Caco-2 (cell line): ENCODE measurements at places on chromosomes 16 and 17.
A peak's percentile ranks its signal among the peaks of the same experiment; 100 is the strongest.

DNA sequence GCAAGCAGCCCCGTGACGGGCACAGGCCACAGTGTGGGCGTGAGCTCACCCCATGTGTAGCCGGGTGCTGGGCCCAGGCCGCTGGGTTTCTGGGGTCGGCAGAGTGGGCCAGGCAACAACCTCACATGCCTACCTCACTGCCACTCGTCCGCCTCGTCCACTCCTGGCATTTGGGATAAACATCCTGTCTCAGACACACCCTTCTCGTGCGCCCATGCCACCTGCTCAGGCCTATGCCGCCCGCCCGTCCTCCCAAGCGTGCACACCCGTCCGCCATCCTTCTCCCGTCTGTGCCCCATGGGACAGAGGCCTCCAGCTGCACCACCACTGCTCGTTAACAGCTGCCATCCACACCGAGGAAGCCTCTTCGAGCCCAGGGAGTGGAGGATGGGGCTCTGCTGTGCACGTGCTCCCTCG lies 64.3 kb downstream of the KLHDC4 start:
- no peak for DNase-seq

GRCh38 chr16:30641378-30641982 lies 9.3 kb upstream of the PRR14 start:
- no peak for DNase-seq

- no peak for DNase-seq
Measured at GRCh38 chr16:3800019-3800418, 80.5 kb downstream of the CREBBP start.

GRCh38 chr17:40461732-40462342 lies 18.6 kb downstream of the IGFBP4 start:
- no peak for DNase-seq

DNA sequence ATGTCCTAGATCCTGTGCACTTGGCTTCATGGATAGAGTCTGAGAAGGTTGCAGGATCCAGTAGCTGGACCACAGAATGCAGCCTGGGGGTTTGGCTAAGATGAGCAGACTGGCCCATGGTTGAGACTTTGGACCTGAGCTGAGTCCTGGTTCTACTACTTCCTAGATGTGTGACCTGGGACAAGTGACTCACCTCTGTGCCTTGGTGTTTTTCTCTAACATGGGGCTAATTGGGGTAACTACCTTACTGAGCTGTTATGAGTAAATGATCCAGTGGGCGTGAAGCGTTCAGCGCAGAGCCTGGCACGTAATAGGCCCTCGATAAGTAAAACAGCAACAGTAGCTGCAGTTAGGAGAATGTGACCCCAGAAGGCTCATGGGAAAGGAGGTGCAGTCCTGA lies 38.8 kb downstream of the SNX20 start:
- no peak for DNase-seq

- DNase-seq, result no peak
Measured at GRCh38 chr17:42112552-42113176, at the start of gene DHX58. TSS of gene DHX58 (minus strand) at chr17:42112714. CDS start at chr17:42111892, 822 bp downstream.

DNA sequence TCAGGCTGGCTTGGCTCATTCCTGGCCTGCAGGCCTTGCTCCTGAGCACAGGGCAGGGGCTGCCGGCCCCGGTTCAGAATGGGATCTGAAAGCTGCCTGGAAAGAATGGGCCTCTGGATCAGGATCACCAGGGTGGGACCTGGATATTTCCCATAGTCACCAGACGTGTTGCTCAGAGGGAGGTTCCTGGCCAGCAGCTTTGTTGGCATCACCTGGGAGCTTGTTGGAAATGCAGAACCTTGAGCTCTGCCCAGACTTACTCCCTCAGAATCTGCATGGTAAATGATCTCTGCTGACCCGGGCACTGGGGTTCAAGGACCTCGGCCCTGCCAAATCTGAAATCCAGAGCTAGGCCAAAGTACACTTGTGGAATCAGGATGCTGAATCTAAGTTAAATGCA lies 29.5 kb upstream of the MED9 start:
- DNase-seq, result no peak

- DNase-seq, result no peak
Measured at GRCh38 chr16:87486713-87487247, 6.0 kb downstream of the ZCCHC14 start.

DNA sequence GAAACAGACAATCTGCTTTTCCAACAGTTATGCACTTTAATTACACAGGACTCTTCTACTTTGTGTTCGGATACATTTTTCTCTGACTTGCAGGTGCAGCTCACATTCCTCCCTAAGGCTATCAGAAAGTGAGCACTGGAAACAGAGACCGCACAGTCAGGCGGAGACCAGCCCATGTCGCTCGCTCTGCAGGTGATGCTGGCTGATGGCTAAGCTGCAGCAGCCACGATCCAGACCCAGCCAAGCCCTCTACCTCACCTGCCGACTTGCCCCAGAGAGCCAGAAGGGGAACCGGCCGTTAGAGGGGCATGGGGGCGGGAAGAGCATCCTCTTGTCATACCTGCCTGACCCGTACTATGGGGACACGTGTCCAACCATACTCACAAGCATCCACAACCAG lies 33.8 kb downstream of the MAP1LC3B start:
- DNase-seq, result no peak

GRCh38 chr16:71883168-71883848 lies 674 bp downstream of the ZNF821 start:
- DNase-seq, result peak; percentile 69

- no peak for DNase-seq
Measured at GRCh38 chr16:17354141-17354601, 116.6 kb downstream of the XYLT1 start.

- DNase-seq, result no peak
Measured at GRCh38 chr17:38740806-38741205, 7.3 kb downstream of the PCGF2 start.

DNA sequence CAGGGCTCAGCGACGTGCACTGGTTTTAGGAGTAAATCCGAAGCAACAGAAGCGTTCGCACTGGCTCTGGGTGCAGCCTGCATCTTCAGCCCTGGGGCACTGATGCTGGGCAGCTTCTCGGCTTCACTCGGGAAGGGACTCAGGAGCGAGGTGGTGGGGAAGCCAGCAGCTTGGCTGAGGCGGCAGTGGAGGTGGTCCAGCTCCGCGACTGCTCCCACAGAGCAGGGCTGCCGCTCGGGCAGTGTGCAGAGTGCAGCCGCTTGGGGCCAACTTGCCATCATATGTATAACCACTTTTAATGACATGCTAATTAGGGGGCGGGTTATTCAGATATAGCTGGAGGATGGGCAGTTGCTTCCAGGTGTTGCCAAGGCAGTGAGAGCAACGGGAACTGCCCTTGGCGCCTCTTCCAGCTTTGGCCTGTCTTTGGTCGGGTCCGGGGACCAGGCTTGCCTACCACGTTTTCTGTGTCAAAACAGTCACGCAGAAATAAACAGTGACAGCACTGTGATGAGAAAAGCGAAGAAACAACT lies 26.7 kb downstream of the METRNL start:
- no peak for DNase-seq

- DNase-seq, result no peak
Measured at GRCh38 chr16:8530752-8531384, 59.4 kb downstream of the TMEM114 start.

DNA sequence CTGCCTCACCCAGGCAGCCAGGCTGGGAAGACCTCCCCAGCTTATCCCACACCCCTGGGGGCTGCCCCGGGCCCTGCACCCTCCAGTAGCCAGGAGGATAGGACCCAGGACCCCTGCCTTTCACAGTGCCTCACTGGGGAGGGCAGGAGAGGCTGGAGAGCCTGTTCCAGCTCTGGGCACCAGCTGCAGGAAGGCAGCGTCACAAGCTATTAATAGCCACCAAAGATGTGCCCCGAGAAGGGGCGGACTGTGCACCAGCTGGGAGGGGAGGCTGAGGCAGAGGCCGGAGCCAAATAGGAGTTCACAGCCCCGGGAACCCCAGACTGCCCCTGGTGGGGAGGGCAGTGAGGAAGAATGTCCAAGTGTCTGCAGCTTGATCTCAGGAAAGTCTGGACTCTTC lies 8.8 kb downstream of the SBK1 start:
- DNase-seq, result no peak

DNA sequence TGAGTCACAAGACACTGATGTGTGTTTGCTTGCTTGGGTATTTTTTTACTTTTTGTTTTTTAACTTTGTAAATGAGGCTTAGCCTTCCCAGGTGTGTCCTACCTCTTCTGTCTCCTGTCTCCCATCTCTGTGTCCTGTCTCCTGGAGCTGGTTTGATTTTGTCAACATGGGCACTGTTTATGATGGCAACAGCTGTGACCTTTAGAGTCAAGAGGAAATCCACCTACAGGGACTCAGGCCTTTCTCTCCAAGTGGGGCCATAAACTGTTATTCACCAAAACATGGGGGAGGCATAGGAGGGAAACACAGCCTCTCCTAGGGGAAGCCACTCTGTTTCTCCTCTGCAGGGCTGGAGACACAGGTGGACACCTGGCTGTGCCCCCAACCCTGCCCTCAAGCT lies 13.1 kb upstream of the PLCG2 start:
- DNase-seq, result no peak

GRCh38 chr17:19005137-19005773 lies 691 bp upstream of the FAM83G start:
- DNase-seq, result no peak

DNA sequence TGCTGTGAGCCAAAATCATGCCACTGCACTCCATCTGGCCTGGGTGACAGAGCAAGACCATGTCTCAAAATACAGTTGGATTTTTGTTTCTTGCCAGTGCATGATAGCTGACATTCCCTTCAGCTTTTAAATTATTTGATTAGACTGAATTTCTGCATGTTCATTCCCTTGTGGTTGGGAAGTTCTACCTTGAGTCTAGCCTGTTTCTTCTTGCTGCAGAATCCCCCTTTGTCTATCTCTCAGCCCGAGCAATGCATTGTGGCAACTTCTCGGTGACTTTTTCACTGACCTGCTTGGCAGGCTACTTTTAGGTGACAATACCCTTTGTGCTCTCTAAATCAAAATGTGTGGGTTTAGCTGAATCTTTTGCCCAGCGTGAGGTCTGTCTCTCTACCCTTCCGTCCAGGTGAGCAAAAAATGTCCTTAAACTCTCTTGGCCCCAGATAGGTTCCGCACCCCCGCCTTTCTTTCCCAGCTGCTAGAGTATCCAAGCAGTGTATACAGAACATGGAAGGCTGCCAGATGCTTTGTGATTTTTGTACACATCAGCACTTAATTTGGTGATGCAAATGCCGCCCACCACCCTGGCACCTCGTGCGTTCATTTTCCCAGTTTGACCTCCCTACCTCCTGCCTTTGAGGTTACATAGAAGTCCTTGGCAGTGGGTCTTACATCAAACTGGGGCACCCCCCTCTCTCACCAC lies 130.2 kb downstream of the ABCC6 start:
- DNase-seq, result no peak

DNA sequence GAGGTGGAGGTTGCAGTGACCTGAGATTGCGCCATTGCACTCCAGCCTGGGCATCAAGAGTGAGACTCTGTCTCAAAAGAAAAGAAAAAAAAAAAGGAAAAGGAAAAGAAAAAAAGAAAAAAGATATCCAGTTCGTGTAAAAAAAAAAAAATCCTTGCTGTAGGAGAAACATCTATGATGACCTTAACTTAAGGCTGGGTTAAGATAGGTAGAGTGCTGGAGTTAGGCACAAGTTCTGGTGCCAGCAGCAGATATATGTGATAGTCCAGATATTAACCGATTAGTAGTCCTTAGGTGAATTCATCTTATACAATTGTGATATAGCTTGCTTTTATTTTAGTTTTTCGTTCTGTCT lies 17.2 kb downstream of the PSMD11 start:
- no peak for DNase-seq

GRCh38 chr17:74049967-74050458 lies 153.5 kb upstream of the RPL38 start:
- no peak for DNase-seq

GRCh38 chr17:77725846-77726245 lies 232.7 kb upstream of the TNRC6C start:
- DNase-seq, result no peak

DNA sequence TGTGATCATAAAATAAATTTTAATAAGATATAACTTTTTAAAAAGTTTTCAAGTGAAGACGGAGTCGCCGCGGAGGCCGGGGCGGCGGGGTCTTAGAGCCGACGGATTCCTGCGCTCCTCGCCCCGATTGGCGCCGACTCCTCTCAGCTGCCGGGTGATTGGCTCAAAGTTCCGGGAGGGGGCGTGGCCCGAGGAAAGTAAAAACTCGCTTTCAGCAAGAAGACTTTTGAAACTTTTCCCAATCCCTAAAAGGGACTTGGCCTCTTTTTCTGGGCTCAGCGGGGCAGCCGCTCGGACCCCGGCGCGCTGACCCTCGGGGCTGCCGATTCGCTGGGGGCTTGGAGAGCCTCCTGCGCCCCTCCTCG lies at the start of gene FOXC2:
TSS of gene FOXC2 (plus strand) at position 229 of the 365 bp plus-strand sequence. CDS start 507 bp downstream, outside the sequence.
- DNase-seq, result no peak

DNA sequence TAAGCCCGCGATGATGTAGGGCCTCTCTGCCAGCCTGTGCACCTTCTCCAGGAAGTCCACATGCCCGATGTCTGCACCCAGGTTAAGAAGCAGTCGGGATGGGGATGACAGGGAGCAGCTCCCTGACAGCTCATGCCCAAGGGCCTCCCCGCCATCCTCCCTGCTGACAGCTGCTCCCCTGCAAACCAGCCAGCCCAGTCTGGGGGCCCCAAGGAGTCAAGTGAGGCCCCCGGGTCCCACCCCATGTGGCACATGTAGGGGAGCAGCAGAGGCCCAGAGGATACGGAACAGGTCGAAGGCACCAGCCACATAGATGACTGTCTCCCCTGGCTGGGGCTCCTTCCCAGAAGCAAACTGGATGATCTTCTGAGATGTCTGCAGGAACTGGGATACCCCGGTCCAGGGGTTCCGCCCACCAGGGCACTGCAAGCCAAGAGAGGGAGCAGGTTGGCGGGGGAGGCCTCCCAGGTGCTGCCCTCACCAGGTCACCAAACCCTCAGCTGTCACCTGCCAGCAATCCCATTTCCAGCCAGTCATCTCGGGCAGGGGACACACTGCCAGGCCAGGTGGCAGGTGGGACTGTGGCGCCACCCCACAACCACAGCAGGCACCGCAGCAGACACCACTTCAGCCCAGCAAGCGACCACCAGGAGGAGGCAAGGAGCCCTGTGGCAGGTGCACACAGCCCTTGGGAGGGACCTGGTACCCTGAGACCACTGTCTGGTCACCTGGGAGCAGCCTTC lies 4.6 kb downstream of the PCYT2 start:
- no peak for DNase-seq

DNA sequence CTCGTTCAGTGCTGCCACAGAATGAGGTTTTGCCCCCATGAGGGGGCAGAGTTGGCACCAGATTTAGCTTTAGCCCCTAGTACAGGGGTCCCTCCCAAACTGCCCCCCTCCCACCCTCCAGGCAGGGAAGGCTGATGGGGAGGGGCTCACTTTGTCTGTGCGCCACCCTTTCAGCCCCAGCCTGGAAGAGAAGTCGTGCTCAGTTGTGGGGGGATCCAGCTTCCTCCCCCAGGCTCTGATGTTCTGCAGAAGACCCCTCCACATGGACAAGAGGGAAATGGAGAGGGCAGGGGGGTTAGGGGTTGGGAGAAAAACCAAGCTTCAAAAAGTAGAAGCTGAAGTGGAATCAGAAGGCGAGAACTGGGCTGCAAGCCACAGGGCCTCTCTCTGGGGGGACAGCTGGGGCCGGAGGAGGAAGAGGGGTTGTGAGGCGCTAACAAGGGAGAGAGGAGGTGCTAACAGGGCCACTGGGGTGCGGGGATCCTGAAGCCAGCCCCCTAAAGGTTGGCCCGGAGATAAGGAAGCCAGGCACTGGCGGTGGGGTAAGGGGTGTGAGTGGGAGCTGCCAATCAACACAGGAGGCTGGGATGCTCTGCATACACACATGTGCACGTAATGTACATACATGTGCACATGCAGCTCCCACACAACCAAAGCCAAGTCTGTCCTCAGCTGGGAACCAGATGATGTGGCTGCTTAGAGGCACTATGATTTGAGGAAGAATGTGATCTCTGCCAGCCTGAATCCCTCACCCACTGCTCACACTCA lies 7.0 kb upstream of the TMEM92 start:
- peak; percentile 42 for DNase-seq

- no peak for DNase-seq
Measured at GRCh38 chr16:21169249-21169981, 10.9 kb downstream of the LDAF1 start.
